ENCODE measurements at places on chromosomes 4 and X.

GRCh38 chr4:36274158-36274557 is 7.3 kb upstream of the DTHD1 start:
- DNase-seq: no peak

DNA sequence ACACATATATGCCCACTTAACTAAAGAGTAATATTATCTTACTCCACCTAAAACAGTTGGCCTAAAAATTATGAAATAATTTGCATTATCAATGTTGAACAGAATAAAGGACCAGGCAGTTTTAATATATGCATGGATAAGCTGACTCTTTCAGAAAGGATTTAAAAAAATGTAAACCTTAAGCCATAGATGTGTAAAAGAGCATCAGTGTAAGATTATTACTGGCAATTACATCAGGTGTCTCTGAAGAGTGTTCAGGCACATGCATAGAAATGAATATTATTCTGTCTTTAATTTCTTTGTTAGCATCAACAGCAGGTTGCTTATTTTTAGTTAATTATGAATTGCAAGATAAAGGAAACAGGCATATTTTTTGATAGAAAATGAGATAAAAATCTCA is 1353.8 kb downstream of the C4orf33 start:
- DNase-seq: no peak

GRCh38 chr4:17309567-17310268 is 202.2 kb downstream of the QDPR start:
- no peak for DNase-seq

DNA sequence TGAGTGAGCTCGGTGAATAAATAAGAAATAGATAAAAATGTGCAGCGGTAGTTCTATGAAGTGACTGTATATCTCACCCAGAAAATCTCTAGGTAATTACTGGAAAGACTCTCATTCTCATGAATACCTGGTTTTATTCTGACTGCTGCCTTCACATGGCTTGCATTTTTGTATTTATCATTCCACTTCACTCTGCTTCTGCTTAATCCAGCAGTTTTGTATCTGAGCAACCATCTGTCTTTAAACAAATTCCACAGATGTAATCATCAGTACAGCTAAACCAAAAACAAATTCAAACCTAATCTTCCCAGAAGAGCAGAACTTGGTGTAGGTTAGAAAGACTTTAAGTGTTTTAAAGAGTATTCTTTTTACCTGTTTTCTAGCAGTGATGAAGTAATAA is 11.2 kb upstream of the ALB start:
- no peak for DNase-seq

Data from stimulated activated CD8-positive, alpha-beta memory T cell treated with anti-CD3 and anti-CD28 coated beads, Interleukin-2, amount 100 ng/mL, for 1 hour (primary cell).